ENCODE measurements at places on chromosomes 6 and 20. TPM values are rescaled to one million over a fixed set of nuclear protein-coding genes. Genes with fewer than 3 reads are reported as not detected.

ENPP1 gene
- not detected for polyA plus RNA-seq

MAPK13 gene
- 35.7 TPM for polyA plus RNA-seq

- DNase-seq = no peak
These were observed 42.1 kb downstream of the ANKRD6 start for GRCh38 chr6:89475101-89475500.

DNA sequence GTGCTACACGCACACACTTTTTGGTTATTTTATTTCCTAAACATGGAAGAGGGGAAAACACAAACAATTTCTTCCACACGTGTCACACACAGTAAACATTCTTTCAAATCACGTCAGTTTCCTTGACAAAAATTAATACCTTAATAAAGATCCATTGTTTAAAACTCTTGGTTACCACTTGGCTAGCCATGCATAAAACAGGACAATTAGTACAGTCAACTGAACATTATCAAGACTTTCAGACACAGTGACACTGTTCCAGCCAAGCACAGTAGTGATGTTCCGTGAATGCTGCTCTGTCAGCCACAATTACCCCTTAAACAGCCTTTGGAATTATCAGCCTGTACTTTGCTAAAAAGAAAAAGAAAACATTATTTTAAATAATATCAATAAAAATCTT lies 50.8 kb downstream of the GMDS start:
- no peak for DNase-seq

- no peak for DNase-seq
These were observed 12.1 kb downstream of the CEP85L start for GRCh38 chr6:118639054-118639964.

GRCh38 chr6:138571181-138571580 lies 71.9 kb upstream of the NHSL1 start:
- no peak for DNase-seq
